CD4-positive, alpha-beta T cell treated with Interferon gamma for 1 hour (primary cell): ENCODE measurements at places on chromosomes 3 and 15.

DNA sequence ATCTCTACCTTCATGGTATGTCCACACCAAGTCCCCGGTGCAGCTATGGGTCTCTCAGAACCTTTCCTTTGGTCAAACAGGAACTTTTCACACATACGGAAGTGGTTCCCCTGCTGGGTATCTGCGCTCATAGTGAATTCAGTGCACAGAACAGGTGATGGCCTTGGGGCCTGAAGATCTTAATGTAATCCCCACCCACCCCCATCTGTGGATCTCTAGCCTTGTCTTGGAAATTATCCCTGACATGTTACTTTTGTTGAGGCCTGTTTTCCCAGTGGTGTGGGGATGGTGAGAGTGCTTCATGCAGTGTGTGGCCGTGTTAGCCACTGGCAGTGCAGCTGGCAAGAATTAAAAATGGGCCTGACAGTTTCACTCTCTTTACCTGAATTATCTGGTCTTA, 71.9 kb upstream of the MYZAP start:
- DNase-seq = no peak

GRCh38 chr15:100049483-100049882, 292.3 kb downstream of the ADAMTS17 start:
- no peak for DNase-seq

GRCh38 chr3:112374333-112374734, 41.4 kb downstream of the CD200 start:
- DNase-seq = no peak

GRCh38 chr3:157410945-157411344, 25.7 kb upstream of the PTX3 start:
- no peak for DNase-seq

DNA sequence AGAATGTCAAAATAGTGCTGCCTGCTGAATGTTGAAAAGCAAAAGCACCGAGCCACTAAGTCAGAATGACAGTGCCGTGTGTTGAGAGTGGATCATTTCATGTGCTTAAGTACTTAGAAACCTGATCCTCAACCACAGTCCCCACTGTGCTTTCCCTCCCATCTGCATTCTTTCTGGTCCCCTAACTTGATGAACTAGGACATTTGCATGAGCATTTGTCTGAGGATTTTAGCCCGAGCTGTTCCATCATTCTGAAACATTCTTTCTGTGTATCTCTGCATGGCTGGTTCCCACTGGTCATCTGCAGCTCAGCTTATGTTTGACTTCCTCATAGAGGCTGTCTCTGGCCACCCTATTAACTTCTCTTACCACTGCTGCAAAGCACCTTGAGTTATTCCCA, 42.0 kb downstream of the SST start:
- no peak for DNase-seq

DNA sequence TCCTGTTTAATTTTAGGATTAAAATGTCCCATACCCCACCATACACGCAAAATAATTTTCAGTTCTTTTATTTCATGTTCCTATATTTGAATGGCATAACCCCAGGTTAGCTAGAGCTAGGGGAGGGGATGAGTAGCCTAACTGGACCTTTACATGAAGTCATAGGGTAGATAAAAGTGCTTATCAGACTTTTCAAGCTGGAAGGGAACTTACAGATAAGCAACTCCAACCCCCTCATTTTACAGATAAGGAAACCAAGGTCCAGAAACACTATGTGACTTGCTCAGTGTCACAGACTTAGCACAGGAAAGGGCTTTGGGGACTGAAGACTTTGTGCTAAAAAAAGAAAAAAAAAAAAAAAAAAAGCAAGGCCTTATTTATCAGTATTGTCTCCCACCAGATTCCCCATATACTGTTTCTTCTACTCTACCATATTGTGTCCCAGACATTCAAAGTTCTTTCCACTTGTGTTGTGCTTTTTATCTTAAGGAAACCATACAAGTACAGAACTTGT, 10.6 kb upstream of the TNIK start:
- no peak for DNase-seq

- DNase-seq = no peak
Observed at GRCh38 chr3:175457301-175457700, 598.2 kb downstream of the NAALADL2 start.

GRCh38 chr15:66594344-66594743, 28.5 kb upstream of the LCTL start:
- DNase-seq = no peak

DNA sequence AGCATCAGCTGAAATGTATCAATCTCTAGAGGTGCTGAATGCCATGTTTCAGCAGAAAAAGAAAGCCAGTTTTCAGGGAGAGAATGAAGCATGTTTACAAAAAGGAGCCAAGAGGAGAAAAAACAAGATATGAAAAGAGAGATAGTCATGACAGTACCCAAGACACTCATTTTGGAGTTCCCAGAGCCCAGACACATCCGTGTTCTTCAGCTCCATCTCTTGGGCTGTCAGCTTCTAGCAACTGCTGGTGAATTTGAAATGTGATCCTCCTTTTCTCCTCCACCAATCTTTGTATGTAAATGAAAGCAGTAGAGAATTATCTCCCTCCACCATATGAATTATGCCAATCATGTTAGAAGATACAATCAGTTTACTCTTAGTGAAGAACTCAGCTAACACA, 93.0 kb upstream of the SLC25A36 start:
- no peak for DNase-seq

GRCh38 chr3:23277688-23278087, 74.6 kb downstream of the UBE2E2 start:
- DNase-seq = no peak

GRCh38 chr3:10970306-10970960, 22.1 kb upstream of the SLC6A1 start:
- DNase-seq = no peak

DNA sequence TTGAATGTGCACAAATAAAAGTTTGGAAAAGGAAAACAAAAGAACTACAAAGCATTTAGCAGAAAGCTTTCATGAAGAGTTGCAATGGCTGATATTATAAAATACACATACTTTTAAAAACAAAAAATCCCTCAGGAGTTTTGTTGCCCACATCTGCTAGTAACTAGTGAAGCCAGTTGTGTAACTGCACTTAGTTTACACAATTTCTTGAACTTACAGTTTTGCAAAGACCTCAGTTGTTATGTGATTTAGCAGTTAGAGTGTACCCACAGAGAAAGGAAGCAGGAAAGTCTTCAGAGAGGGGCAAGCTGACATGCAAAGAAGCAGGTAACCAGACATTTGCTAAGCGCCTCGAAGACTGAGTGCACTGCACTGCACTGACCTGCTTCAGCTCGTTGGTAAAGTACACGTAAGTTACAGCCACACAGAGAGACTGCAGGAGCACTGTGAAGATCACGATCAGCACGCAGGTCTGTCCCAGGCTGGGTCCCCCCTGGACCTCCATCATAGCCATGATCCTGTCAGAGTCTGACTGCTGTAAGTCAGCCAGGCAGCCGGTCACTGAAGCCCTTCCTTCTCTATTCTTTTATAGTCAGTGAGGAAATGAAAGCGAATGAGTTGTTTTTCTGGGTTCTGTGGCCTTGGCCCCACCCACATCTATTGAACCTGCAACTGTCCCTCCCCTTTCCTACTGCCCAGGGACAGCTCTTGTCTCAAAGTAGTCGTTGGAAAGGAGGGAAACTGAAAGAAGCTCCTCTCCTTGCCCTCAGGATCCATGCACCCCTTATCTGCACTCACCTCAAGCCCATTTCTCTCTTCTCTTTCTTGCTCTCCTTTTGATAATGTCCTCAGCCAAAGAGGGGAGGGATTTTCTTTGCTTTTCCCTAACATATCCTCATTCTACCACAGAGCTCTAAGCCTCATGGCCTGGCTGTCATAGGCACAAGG, at the start of gene TNFSF10:
Gene TNFSF10 (minus strand): TSS at position 560 of the 948 bp plus-strand sequence. CDS start 46 bp downstream, at position 514.
- peak; percentile 72 for DNase-seq

DNA sequence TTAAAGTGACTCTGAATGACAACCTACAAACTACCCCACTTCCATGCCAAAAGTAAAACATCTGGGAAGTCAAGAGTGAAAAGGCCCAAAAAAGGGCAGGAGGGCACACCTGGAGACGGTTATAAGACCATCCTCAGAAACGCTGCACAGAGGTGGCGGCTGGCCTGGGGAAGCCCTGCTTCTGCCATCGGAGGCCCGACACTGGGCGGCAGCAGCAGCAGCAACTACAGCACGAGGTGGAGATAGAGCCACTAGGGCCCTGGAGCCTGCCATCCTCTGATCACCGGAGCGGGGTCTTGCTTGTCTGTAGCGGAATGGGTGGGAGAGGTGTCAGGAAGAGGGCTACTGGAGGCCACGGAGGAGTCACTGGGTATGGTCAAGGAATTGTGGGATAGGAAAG, 283.3 kb downstream of the ADAMTS17 start:
- no peak for DNase-seq

DNA sequence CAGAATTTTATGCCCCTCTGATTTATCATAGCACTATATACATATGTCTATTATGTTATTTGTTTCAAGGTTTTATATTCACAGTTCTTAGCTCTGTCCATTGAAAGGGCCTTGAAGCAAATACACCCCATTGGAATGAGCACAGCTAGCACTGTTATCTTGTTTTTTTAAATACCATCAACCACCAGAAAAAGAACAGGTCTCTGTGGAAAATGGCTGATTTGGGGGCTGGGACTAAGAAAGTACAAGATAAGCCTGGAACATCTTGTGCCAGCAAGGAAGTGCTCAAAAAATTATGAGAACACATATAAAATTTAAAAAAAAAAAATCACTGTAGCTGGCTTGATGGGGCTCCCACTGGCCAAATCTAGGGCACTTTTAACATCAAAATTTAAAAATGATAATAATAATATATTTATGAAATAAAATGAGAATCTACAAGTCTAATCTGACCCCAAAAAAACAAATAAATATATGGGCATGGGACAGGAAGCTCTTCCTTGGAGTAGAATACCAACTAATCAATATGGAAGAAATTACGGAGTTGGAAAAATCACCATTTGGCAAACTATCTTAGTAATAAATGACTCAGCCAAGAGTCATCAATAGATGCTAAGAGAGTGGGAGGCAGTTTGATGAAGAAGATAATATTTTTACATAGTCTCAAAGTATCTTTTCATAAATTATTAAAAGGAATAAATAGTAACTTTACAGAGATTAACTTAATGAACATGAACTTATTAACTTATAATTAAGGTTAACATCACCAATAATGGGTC, 20.5 kb downstream of the IFT80 start:
- DNase-seq = no peak

GRCh38 chr3:169528289-169528688, 135.2 kb downstream of the MECOM start:
- DNase-seq = no peak

DNA sequence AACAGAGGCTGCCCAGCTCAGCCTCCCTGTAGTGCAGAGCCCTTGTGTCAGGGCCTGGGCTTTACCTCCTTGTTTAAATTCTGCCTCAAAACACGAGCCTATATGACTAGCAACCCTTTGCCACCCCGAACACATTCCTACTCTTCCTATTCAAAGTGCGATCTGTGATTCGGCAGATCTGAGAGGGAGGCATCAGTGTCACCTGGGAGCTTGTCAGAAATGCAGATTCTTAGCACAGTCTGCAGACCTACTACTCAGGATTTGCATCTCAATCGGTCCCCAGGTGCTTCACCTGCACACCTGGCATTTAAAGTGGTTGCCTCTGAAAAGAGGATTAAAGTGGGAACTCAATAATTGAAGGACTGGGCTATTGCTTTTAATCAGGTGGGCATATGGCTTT, 273.2 kb upstream of the TOPAZ1 start:
- no peak for DNase-seq

GRCh38 chr3:127691489-127691888, 18.7 kb downstream of the ABTB1 start:
- no peak for DNase-seq

- DNase-seq = no peak
Observed at GRCh38 chr15:58627701-58628100, 121.8 kb downstream of the ADAM10 start.

DNA sequence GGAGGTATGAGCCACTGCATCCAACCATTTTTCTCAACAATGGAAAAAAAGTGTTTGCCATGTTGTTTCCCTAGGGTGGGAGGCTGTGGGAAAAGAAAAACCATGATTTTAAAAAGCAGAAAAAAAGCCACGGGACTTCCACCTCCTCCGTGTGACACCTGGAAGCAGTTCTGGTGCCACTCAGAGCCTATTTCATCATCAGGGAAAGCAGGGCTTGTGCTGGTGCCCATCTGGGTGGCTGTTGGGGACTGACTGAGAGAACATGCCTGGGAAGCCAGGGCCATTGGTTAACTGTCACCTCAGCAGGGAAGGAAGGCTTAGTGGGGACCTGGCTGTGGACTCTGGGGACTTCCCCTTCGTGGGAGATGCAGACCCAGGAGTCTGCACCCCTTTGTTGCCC, 7.3 kb downstream of the RNU5B-1 start:
- DNase-seq = no peak

DNA sequence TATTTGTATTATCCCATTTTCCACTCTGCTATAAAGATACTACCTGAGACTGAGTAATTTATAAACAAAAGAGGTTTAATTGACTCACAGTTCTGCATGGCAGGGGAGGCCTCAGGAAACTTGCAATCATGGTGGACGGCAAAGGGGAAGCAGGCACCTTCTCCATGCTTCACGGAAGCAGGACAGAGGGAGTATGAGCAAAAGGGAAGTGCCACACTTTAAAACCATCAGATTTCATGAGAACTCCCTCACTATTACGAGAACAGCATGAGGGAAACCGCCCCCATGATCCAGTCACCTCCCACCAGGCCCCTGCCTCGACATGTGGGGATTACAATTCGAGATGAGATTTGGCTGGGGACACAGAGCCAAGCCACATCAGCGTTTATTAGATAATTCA, 172.8 kb downstream of the NR2F2 start:
- no peak for DNase-seq

DNA sequence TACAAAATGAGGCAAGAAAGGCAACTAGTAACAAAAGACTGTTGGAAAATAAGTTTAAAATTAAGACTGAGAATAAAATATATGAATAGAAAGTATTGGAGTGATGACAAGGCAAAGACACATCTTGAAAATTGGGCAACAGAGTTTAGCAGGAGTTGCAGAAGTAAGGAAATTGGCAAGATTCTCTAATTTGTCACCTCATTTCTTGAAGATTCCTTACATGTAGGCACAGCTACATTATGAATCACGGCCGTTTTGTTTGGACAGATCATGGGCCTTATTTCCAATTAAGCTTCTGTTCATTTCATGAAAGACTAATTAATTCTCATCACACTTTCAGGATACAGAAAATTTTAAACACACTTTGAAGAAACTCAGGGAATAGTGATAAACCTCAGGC, 170.1 kb downstream of the ROBO1 start:
- no peak for DNase-seq

GRCh38 chr3:172476347-172476746, 28.1 kb upstream of the GHSR start:
- DNase-seq = no peak

DNA sequence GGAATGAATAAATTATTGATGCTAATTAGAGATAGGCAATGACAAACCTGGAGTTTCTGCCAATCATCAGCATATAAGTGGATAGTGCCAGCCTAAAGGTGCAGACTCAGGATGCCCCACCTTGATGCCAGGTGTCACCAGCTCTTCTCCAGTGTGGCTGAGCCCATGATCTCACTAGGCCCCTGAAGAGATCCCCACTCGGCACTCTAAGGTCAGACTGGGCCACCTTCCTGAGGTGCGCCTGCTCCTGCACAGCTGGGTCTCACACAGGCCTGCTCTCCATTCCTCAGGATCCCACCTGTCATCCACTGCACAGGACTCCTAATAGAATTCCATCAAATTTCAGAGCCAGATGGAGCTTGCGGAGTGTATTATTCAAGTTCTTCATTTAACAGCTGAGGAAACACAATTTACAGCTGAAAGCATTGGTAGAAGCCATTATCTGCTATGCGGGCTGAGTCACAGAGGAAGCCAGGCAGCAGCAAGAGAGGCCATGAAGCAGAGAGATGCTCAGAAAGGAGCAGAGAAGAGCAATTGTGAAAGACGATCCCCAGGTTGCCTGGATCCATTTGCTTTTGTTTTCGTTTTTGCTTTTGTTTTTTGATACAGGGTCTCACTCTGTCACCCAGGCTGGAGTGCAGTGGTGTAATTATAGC, 25.1 kb upstream of the FSTL1 start:
- no peak for DNase-seq
